ENCODE measurements at places on chromosomes 3 and 15.

- DNase-seq: no peak
Observed at GRCh38 chr3:133276594-133276993, 123.3 kb upstream of the BFSP2 start.

- DNase-seq: no peak
Observed at GRCh38 chr15:58016581-58017175, 48.8 kb downstream of the ALDH1A2 start.

- DNase-seq: no peak
Observed at GRCh38 chr15:74839526-74840395, 3.2 kb downstream of the ULK3 start.

GRCh38 chr3:66803206-66803605 lies 194.9 kb upstream of the KBTBD8 start:
- no peak for DNase-seq

GRCh38 chr3:36381311-36381956 lies 1.1 kb downstream of the STAC start:
- DNase-seq: no peak

DNA sequence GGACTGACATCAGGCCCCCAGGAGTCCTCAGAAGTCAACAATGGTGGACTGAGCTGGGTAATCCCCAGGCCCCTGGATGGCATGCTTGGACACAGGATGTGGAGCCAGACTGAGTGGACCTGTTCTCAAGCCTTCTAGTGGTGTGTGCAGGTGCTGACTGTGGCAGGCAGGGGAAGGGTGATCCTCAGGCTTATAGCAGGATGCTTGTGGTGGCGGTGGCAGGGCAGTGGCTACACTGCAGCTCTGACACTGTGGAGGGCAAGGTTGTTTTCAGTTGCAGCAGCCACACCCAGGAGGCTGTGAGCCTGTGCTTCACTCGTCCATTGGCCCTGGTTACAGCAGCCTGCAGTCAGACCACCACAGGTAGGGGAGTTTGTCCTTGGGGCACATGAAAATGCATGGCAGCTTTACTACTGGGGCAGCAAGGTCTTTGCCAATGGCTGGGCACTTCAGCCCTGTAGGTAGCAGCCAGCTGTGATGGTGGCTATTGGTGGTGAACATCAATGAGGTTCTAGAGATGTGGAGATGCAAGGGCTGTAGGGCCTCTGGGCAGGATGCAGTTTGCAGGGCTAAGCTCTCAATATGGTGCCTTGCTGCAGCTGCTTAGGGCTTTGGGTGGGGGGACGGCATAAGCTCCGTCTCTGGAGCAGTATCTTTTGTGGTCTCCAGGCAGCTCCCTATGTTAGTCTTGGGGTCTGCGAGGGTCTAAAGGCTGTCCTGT lies 17.5 kb upstream of the MYO5A start:
- no peak for DNase-seq

- no peak for DNase-seq
Observed at GRCh38 chr15:63601026-63601703, 4.0 kb downstream of the FBXL22 start.

DNA sequence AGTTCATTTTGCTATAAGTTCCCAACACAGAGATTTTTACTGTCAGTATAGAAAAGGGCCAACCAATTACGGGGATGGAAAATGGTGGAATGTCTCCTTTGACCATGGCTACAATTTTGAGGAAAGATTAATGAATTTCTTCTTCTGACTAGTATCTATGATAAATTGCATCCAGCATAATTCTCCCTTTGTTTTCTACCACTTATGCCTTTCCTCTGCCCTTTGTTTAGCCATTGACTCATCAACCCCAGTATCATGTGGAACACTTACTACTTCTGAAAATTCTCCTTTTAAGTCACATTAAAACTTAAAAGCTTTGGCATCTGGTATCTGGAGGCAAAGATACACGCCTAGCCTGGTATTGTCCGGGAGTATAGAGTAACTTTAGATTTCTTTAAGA lies 92.9 kb upstream of the CADPS start:
- DNase-seq: no peak

DNA sequence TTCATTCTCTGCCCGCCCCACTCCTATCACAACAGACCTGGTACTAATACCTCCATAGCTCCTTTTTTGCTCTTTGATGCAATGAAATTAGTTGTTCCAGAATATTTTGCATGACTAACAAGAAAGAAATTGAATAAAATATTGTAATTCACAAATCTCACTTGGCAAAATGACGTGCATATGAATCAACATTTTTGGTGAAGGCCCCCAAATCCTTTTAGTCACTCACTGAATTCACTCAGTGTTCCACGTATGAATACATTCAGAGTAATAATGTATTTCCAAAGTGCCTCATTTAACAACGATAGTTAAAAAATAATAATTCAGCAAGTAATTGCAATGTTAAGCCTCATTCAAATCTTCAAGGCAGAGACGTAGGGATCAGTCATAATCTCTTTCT lies 148.6 kb upstream of the STRIT1 start:
- peak; percentile 45 for DNase-seq

- DNase-seq: no peak
Observed at GRCh38 chr15:46408312-46408711, 773.5 kb downstream of the SQOR start.

GRCh38 chr15:67296188-67296587 lies 41.6 kb downstream of the IQCH start:
- DNase-seq: no peak

- peak; percentile 30 for DNase-seq
Observed at GRCh38 chr3:84439476-84439875, 519.3 kb upstream of the CADM2 start.

- DNase-seq: peak; percentile 69
Observed at GRCh38 chr3:127525373-127525772, 65.2 kb downstream of the TPRA1 start.

GRCh38 chr3:174776123-174776522 lies 83.0 kb upstream of the NAALADL2 start:
- no peak for DNase-seq

DNA sequence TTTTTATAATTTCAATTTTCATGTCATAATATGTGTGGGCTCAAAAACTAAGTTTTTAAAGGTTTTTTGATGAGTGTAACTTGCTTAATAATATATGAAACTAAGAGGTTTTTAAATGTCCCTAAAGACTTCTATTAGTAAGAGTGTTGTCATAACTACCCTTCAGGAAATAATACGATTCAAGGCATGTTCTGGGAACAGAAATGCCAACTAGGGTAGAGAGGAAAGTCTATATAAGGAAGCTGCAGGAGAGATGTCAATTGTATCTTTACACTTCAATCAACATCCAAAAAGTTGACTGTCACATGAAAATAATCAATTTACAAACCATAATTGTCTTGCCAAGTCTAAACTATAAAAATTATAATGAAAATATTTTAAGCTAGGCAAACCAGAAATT lies 76.3 kb downstream of the SMARCC1 start:
- no peak for DNase-seq

GRCh38 chr3:115616461-115616860 lies 6.8 kb upstream of the GAP43 start:
- DNase-seq: no peak

DNA sequence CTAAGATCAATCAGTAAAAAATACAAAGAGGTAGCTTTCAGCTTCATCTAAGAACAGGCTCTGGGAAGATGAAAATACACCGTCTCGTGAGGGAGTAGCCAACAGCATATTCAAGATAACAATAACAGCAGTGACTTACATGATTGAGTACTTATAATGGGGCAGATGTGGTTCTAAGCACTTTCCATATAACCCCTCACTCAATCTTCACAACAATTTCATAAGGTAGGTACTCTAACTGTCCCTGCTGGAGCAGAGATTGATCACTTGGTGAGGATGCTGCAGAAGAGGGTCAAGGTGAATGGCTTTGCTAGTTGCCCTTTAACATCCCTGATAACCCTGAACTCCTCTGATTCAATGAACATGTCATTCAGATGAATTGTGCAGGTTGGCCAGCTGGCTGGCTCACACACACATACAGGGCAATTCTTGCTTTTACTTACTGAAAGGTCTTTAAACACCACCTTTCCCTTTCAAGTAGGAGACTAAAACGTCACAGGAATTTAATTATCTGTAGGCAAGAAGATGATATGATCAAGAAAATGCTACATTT lies 984.2 kb upstream of the CFAP20DC start:
- no peak for DNase-seq

DNA sequence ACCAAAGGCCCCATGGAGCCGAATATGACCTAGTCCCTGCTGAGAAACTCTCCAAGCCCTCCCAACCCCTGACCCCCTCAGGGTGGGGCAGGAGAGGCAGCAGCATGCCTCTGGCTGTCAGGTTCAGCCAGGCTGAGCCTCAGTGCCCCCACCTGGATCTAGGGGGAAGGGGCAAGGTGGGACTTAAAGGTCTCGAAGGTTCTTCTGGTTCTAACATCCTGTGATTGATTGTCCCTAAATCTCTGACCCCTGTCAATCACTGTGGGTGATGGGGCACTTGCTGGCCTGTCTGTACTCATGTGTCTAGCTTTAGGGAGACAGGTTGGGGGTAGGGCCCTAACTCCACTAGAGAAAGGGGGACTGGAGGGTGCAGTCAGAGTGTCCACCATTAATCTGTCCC lies 13.8 kb downstream of the NBEAL2 start:
- DNase-seq: no peak

DNA sequence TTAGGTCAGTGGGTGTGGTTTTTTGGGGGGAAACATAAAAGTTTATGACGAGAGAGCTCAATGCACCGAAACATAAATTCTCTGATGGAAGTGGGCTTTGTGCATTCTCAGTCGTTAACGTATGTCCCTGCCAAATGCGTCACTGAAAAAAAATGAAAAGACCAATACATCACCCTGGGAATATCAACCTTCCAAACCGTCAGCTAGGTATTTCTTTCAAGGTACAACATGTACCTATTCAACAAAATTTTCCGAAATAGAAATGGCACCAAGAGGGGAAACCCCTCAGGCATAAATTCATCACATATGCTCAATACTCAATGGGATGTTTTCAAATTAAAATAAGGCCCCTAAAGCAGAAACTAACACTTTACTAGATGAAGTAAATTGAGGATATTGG lies 266.6 kb upstream of the SUCLG2 start:
- DNase-seq: no peak

GRCh38 chr3:73624017-73624820 lies 522 bp downstream of the PDZRN3 start:
- DNase-seq: peak; percentile 60

DNA sequence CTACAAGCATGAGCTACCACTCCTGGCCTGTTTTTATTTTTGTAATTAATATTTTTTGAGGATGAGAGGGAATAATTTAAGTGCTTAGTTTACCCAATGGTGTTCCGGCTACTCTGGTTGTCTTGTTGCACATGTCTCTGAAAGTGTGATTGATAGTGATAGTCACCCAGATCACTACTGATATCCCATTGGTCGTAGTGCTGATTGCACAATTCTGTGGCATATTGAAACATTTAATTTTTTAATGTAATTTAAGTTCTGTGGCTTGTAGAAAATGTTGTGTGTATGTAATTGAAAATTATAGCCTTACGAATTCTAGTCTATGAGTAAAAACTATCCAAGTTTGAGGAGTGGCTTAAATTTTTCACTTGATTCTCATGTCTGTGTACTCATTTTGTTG lies 11.9 kb downstream of the ARIH2 start:
- DNase-seq: no peak

DNA sequence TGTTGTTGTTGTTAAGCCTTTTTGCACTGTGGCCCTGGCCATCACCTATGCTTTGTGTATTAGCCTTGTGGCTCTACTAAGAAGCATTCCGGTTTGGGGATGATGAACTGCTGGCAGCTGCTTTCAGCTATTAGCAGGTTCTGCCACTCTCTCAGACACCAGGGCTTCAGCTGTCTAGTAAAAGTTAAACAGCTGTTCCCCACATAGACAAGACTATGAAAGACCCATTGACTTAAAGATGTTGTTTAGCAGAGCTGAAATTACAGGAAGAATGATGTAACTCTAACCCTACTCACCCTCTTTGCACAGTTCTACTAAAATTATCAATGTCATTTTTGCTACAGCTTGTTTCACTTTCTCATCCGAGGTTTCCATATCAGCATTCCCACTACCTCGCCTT lies 131.2 kb upstream of the CGNL1 start:
- no peak for DNase-seq

GRCh38 chr3:113163152-113163551 lies 48.2 kb upstream of the BOC start:
- no peak for DNase-seq

DNA sequence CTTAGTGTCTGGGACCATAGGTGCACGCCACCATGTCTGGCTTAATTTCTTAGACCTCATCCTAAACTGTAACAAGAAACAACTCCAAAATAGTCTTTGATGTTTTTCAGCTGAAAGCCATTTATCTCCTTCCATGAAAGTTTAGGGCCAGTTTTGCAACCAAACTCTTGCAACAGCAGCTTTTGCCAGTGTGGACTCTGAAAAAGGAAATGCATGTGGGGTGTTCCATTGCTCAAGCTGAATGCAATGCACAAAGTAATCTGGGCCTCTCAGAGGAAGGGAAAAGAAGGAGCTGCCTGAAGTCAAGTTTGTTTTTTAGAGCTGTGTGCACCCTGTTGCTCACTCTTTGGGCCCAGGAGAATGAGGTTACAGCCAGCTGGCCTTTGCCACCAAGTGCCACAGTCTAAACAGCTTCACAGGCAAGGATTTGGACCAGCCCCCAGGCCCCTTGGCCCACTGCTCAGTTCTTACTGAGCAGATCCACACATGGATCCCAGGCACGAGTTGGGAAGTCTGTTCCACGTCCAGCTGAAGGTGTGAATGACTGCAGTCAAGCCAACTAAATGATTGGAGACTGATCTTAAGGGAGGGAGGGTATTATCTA lies 212.3 kb upstream of the LRRFIP2 start:
- DNase-seq: no peak

DNA sequence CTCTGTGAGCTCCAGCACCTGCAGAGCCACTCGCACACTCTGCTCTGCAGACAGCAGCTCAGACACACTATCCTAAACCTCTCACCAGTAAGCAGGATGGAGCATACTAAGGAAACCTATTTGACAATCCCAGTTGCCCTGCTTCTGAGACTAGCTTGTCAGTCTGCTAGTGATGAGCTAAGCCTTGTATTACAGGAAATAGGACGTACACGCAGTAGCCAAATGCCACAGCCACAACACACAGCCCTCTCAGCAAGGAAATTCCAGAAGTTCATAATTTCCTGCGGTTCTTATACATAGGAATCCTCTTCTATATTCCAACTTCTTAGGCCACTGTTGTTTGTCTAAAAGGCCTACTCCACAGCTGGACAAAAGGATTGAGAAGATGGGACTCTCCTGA lies 74.5 kb downstream of the MYLK start:
- DNase-seq: no peak

DNA sequence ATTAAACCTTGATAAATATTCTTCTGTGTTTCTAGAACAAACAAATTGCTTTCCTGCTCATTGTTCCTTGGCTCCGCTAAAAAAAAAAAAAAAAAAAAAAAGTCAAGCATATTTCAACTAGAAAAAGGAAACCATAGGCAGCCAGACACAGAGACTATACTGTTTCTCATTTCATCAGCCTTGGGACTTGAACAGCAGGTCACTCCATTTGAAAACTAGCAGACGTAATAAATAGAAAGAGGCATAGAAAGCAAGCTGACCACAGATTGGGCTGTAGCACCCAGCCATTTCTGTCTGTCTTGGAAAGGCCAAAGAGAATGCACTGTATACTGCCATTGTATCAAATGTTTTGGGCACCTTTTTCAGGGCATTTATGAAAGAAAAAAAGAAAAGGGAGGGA lies 697.1 kb downstream of the NLGN1 start:
- DNase-seq: no peak

Measured in HS-5 (cell line).